ENCODE measurements at places on chromosomes 13 and 19.

DNA sequence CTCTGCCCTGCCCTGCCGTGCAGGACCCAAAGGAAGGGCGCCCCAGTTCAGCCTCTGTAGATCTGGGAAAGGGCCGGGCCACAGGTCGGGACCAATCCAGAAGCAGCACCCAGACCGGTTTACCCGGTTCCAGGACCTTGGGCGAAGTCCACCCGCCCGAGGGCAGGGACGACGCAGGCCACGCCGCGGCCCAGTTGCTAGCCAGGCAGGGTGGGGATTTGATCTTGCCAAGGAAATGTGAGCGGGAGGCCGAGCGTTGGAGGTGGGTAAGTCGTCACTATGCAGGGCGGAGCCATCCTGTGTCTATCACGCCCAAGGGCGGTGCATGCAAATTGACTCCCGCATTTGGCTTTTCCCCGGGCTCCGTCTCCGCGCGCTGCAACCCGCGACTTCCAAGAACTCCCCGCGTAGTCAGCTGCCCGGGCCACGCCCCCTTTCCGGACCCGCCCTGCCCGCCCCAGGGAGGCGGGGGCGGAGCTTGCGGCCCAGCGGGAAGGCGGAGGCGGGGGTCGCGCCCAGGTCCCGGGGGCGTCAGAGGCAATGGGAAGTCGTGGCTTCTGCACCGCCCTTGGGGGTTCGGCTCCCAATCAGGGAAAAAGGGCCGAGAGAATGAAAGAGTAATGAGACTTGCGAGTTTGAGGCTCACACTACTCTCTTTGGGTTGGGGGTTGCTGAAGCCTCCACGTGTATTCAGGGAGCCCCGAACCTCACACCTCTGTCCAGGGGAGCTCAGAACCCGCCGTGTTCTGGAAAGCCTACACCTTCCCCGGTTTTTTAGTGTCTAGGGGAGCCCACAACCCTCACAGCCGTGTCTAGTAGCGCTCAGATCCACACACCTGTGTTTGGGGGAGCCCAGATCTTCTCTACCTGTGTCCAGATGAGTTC is 12.8 kb downstream of the IER2 start:
- DNase-seq, result peak; percentile 98

DNA sequence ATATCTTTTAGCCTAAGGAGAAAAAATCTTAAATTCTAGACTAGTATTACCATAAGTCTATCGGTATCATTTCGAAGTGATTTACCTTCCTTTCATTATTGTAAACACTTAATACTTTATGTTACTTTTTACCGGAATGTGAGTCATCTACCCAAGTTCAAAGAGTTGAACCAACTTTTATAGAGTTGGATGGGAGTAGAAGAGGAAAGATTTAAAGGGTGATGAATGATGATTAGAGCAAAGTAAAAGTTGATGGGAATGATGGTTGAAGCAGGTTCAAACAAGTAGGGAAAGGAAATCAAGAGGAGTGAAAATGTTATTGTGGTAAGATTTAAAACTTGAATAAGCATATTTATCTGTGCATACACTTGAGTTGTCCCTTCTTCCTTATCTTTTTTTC is 11.3 kb upstream of the LPAR6 start:
- no peak for DNase-seq

- peak; percentile 58 for DNase-seq
These were observed 252.1 kb downstream of the RFC3 start for GRCh38 chr13:34070006-34070405.

DNA sequence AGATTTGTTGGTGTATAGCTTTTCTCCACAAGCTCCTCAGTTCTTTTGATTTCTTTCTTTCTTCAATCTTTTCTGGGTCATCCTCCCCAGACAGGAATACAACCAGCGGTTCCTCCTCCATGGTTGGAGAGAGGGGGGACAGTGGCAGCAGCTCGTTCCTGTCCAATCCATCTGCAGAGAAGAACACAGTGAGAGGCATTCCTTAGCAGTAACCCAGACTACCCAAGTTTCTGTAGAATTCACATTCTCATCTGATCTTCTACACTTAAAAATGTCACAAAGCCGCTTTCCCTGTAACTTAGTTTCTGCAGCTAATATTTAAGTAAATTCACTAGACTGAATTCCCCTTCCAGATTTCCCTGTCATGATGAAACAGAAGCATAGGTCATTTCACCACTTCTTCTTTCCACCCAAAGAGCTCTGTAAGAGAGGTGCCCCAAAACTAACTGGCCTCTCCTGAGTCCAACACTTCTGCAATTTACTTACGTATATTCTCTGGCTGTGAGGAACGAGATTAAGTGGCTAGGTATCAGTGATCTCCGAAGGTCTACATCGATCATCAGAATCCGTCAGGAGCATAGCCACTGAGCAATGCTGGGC is 171.9 kb downstream of the TBC1D4 start:
- no peak for DNase-seq

- no peak for DNase-seq
These were observed 30.1 kb downstream of the MTUS2 start for GRCh38 chr13:28850226-28850625.

Data from lung microvascular endothelial cell (primary cell).